ENCODE measurements at places on chromosomes 3 and 15. TPM values are rescaled to one million over a fixed set of nuclear protein-coding genes. Genes with fewer than 3 reads are reported as not detected.
A peak's percentile ranks its signal among the peaks of the same experiment; 100 is the strongest.

The ROBO2 gene
- 2.8 TPM for total RNA-seq

The BTLA gene
- 0.42 TPM for total RNA-seq

DNA sequence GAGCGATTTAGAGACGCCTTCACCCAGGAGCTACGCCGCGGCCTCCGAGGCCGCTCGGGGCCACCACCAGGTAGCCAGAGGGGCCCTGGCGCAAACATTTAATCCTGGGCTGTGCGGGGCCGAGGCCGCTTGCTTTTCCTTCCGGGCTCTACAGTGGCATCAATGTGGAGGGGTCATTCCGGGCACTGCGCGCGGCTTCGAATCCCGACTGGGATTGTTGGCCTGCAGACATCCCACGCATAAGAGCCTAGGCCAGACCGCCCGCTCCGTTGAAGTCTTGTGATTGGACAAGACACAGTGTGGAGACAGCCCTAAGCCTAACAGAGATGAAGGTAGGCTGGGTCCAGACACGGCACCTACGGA lies 568 bp upstream of the NCBP2 start:
- H3K4me1 ChIP-seq: peaks cover 46% of the 10 kb centered on the region
- no peaks in the 10 kb centered on the region for H3K27me3 ChIP-seq
- DNase-seq: no peak
- peak overlapping the region; percentile 99 for H3K4me3 ChIP-seq

- H3K36me3 ChIP-seq: no peaks in the 10 kb centered on the region
- H3K4me3 ChIP-seq: no peak overlapping the region
- H3K27ac ChIP-seq: peak overlapping the region; percentile 60
- H3K27me3 ChIP-seq: no peaks in the 10 kb centered on the region
Observed at GRCh38 chr3:169836942-169837275, 24.2 kb upstream of the LRRC34 start.

The SLC6A1 gene
- 2.3 TPM for total RNA-seq

DNA sequence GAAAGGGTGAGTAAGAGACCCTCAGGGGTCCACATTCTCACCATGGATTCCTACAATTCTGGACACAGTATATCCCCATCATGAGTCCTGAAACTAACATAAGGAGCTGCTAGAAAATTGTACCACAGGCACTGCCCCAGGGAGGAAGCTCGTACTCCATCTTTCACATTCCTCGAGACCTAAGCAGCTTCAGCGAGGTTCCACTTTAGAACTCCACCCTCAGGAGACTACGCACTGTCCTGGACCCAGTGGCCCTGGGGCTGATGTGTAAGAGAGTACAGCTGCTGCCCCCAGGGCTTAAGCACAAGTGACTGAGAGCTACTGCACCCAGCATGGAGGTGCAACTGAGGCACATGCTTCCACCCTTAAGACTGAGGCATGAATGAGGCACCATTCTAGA lies 352.5 kb downstream of the ZNF385D start:
- H3K27ac ChIP-seq: no peak overlapping the region
- no peaks in the 10 kb centered on the region for H3K27me3 ChIP-seq
- no peaks in the 10 kb centered on the region for H3K4me1 ChIP-seq
- DNase-seq: no peak
- no peak overlapping the region for H3K4me3 ChIP-seq
- peaks cover 1% of the 10 kb centered on the region for H3K36me3 ChIP-seq

DNA sequence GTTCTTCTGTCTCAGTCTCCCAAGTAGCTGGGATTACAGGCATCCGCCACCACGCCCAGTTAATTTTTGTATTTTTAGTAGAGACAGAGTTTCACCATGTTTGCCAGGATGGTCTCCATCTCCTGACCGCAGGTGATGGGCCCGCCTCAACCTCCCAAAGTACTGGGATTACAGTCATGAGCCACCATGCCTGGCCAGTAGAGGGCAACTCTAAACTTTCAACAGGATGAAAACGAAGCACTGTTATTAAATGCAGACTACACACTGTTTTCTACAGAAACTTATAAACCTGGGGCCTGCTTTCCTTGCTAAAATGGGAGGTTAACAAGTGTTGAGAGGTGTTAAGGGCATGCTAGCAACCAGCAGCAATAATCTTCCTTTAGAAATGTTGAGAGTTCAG lies 7.6 kb downstream of the ARPC4 start:
- H3K36me3 ChIP-seq: peaks cover 41% of the 10 kb centered on the region
- no peak for DNase-seq
- no peak overlapping the region for H3K4me3 ChIP-seq
- peak overlapping the region; percentile 41 for H3K27ac ChIP-seq
- H3K4me1 ChIP-seq: peaks cover 1% of the 10 kb centered on the region
- H3K27me3 ChIP-seq: no peaks in the 10 kb centered on the region

The ERICH6 gene
- total RNA-seq: not detected

- H3K4me3 ChIP-seq: no peak overlapping the region
- H3K27me3 ChIP-seq: no peaks in the 10 kb centered on the region
- peaks cover 90% of the 10 kb centered on the region for H3K4me1 ChIP-seq
- peaks cover 3% of the 10 kb centered on the region for H3K36me3 ChIP-seq
- DNase-seq: no peak
- peak overlapping the region; percentile 74 for H3K27ac ChIP-seq
Observed at GRCh38 chr15:68606375-68606774, 27.6 kb downstream of the CORO2B start.

DNA sequence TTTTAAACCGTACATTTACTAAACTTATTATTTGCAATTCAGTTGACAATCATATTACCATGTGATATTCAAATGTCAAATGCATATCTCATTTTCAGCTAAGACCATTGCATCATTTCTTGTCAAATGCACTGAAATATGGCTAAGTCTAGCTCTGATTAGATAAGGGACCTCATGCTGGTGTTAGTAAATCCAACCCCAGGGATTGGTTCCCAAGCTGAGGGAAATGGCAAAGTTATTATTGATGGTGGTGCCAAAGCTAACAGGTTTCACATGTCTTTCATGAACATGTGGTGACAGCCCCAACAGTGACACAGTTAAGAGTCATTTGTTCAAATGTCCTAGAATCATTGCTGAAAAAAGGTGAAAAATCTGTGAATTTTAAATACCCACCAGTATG lies 641.1 kb downstream of the MECOM start:
- H3K27ac ChIP-seq: peak overlapping the region; percentile 8
- peaks cover 2% of the 10 kb centered on the region for H3K36me3 ChIP-seq
- DNase-seq: no peak
- peaks cover 37% of the 10 kb centered on the region for H3K4me1 ChIP-seq

The PAQR9 gene
- not detected for total RNA-seq

GRCh38 chr3:25385807-25386460 lies 42.1 kb upstream of the RARB start:
- H3K27ac ChIP-seq: no peak overlapping the region
- H3K27me3 ChIP-seq: no peaks in the 10 kb centered on the region
- no peak overlapping the region for H3K4me3 ChIP-seq
- no peak for DNase-seq

The ZBTB20 gene
- 24.5 TPM for total RNA-seq

- no peak overlapping the region for H3K4me3 ChIP-seq
- H3K36me3 ChIP-seq: no peaks in the 10 kb centered on the region
- H3K4me1 ChIP-seq: peaks cover 26% of the 10 kb centered on the region
- no peaks in the 10 kb centered on the region for H3K27me3 ChIP-seq
- H3K27ac ChIP-seq: no peak overlapping the region
Observed at GRCh38 chr15:39251413-39252133, 329.3 kb upstream of the THBS1 start.

GRCh38 chr3:135165260-135165659 lies 370.2 kb downstream of the EPHB1 start:
- no peaks in the 10 kb centered on the region for H3K4me1 ChIP-seq
- no peak for DNase-seq
- H3K4me3 ChIP-seq: no peak overlapping the region
- H3K36me3 ChIP-seq: no peaks in the 10 kb centered on the region
- H3K27me3 ChIP-seq: no peaks in the 10 kb centered on the region
- H3K27ac ChIP-seq: no peak overlapping the region

DNA sequence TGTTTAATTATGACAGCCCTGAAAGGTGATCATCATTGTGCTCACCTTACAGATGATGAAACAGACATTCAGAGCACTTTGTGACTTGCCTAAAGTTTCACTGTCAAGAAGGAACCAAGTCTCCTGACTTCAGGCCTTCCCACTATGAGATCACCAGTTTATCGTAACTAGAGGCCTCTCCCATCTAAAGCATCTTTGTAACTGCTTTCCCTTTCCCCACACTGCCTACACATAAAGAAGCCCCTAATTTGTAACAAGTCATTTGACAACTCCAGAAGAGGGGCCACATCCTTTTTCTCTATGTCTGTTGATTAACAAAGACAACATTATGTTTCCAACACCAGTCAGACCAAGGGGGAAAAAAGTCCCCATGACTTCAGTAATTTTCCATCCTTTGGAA lies 1.1 kb downstream of the KLHL6 start:
- H3K36me3 ChIP-seq: no peaks in the 10 kb centered on the region
- no peak for DNase-seq
- H3K27me3 ChIP-seq: no peaks in the 10 kb centered on the region
- peaks cover 28% of the 10 kb centered on the region for H3K4me1 ChIP-seq
- no peak overlapping the region for H3K27ac ChIP-seq

- DNase-seq: no peak
- H3K36me3 ChIP-seq: no peaks in the 10 kb centered on the region
- H3K27ac ChIP-seq: no peak overlapping the region
- no peak overlapping the region for H3K4me3 ChIP-seq
- H3K27me3 ChIP-seq: peaks cover 7% of the 10 kb centered on the region
- H3K4me1 ChIP-seq: no peaks in the 10 kb centered on the region
Observed at GRCh38 chr3:50815844-50816243, 141.1 kb downstream of the DOCK3 start.

GRCh38 chr3:165440380-165440779 lies 244.2 kb upstream of the SLITRK3 start:
- H3K36me3 ChIP-seq: no peaks in the 10 kb centered on the region
- no peak for DNase-seq
- H3K4me1 ChIP-seq: peaks cover 11% of the 10 kb centered on the region
- no peak overlapping the region for H3K27ac ChIP-seq
- H3K27me3 ChIP-seq: peaks cover 3% of the 10 kb centered on the region
- no peak overlapping the region for H3K4me3 ChIP-seq

The CRYGS gene
- total RNA-seq: 2.8 TPM

GRCh38 chr3:179156775-179157174 lies 8.6 kb downstream of the PIK3CA start:
- H3K27ac ChIP-seq: peak overlapping the region; percentile 63
- DNase-seq: no peak
- no peaks in the 10 kb centered on the region for H3K27me3 ChIP-seq

DNA sequence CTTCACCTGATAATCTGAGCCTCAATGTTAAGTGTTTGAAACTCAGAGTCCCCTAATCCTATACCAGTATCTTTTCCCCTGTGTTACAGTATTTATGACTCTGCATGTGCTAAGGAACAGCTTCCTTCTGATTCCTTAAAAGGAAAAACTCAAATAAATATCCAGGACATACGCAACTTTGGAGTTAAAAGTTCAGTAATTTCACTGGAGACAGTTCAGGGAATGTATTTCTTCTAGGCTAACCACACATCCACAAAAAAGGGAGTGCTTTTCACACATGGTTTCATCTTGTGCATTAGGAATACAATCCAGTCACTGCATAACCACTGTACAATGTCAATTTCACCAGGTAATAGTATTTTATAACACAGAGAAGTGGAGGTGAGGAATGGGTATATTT lies 31.0 kb downstream of the PGBD4 start:
- H3K27ac ChIP-seq: no peak overlapping the region
- H3K4me3 ChIP-seq: no peak overlapping the region
- DNase-seq: no peak
- no peaks in the 10 kb centered on the region for H3K36me3 ChIP-seq
- H3K4me1 ChIP-seq: no peaks in the 10 kb centered on the region

The PRKCD gene
- total RNA-seq: 11.6 TPM

DNA sequence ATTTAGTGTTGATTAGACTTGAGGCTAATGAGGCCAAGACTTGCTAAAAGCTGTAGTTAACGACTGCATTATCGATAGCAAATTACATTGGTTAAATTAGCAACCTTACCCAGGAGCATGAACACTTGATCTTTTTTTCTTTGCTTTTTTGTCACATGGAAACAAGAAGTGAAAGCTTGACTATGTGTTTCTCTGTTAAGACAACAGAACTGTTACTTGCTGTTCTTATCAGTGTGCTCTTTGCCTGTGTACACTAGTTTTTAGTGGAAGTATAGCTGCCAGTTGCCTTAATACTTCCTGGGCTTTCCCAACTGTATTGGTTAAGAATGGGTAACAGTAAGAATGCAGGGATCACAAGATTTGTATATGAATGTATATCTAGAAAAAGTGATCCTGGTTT lies 625.5 kb downstream of the NAALADL2 start:
- H3K27me3 ChIP-seq: no peaks in the 10 kb centered on the region
- DNase-seq: no peak
- H3K4me1 ChIP-seq: no peaks in the 10 kb centered on the region

Measured in chondrocyte (in vitro differentiated cells).